Activated naive CD8-positive, alpha-beta T cell treated with anti-CD3 and anti-CD28 coated beads, Interleukin-2, amount 50 U/mL, for 24 hours (primary cell): ENCODE measurements at places on chromosomes 7 and 10.
A peak's percentile ranks its signal among the peaks of the same experiment; 100 is the strongest.

GRCh38 chr7:26413007-26413691 lies 121.5 kb downstream of the SNX10 start:
- H3K27me3 ChIP-seq: peaks cover 6% of the 10 kb centered on the region
- no peak overlapping the region for H3K27ac ChIP-seq
- H3K4me3 ChIP-seq: no peak overlapping the region
- H3K36me3 ChIP-seq: no peaks in the 10 kb centered on the region

DNA sequence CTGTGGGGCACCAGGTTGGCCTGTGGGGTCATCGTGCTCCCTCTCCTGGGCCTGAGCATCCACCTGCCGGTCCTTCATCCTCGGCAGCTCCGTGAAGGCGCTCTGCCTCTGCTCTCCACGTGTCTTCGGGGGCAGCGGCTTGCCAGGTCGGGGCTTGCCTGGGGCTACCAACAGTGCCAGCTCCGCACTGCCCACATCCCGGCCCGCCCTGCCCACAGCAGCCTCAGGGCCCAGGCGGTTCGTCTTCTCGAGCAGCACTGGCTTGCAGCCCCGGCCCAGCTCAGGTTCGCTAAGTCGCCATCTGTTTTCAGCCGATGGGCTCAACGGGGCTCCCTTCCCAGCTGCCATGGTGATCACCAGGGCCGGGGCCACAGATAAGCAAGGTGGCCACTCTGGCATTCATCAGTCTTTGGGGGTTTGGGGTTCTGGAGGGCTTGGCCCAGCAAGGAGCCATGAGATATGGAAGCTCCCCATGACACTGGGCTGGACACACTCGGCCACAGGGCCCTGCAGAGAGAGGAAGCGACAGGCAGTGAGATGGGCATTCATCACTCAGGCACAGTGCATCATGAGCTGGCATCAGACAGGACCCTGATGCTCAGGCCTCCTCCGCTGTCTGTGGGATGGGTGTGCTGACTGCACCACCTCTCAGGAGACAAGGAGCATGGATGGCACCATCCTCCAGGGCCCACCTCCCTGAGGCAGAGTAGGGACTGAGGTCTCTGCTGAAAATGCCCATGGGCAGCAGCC lies 15.5 kb downstream of the ZNF488 start:
- no peaks in the 10 kb centered on the region for H3K27me3 ChIP-seq
- no peak overlapping the region for H3K27ac ChIP-seq
- H3K36me3 ChIP-seq: no peaks in the 10 kb centered on the region
- no peaks in the 10 kb centered on the region for H3K4me1 ChIP-seq
- no peak overlapping the region for H3K4me3 ChIP-seq

DNA sequence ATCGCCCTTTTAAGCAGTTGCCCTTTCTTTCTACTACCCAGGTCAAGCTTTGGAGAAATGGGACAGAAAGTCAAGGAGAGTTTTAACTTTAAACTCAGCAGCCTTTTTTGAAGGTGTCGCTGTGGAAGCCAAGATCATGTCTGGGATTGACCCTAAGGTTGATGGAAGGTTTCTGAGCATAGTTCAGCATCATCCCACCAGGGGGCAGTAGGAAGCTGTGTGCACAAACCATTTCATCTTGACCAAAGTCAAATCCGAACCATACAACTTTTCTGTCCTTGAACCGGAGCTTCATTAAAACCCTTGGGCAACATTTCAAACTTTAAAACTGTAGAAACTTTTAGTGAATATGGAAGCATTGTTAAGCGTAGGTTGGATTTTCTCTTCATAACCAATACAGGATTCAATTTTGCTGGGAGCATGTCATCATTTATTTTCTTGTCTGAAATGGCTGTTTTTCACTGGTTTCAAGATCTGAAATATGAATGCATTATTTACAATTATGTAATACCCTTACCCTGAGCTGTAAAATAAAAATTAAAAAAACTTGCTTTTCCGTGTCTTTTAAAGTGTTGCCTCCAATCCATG lies 214.4 kb upstream of the KIAA1217 start:
- DNase-seq: peak; percentile 36
- no peak overlapping the region for H3K27ac ChIP-seq
- no peak overlapping the region for H3K4me3 ChIP-seq
- no peaks in the 10 kb centered on the region for H3K4me1 ChIP-seq

- DNase-seq: no peak
- no peak overlapping the region for H3K4me3 ChIP-seq
- H3K4me1 ChIP-seq: no peaks in the 10 kb centered on the region
- H3K27me3 ChIP-seq: peaks cover 16% of the 10 kb centered on the region
- no peak overlapping the region for H3K27ac ChIP-seq
Measured at GRCh38 chr7:30001998-30002397, 12.4 kb upstream of the SCRN1 start.

- no peak overlapping the region for H3K27ac ChIP-seq
- peaks cover 13% of the 10 kb centered on the region for H3K36me3 ChIP-seq
- peaks cover 35% of the 10 kb centered on the region for H3K4me1 ChIP-seq
- no peak overlapping the region for H3K4me3 ChIP-seq
- no peaks in the 10 kb centered on the region for H3K27me3 ChIP-seq
Measured at GRCh38 chr7:137989094-137989493, 12.8 kb downstream of the CREB3L2 start.

- H3K27ac ChIP-seq: no peak overlapping the region
- H3K27me3 ChIP-seq: peaks cover 4% of the 10 kb centered on the region
- no peak for DNase-seq
- no peak overlapping the region for H3K4me3 ChIP-seq
- H3K36me3 ChIP-seq: no peaks in the 10 kb centered on the region
Measured at GRCh38 chr10:28987555-28988320, 301.1 kb upstream of the LYZL1 start.

GRCh38 chr10:123404357-123404756 lies 250.2 kb downstream of the BUB3 start:
- no peak for DNase-seq
- H3K4me3 ChIP-seq: no peak overlapping the region
- H3K4me1 ChIP-seq: peaks cover 2% of the 10 kb centered on the region
- H3K36me3 ChIP-seq: no peaks in the 10 kb centered on the region
- peaks cover 1% of the 10 kb centered on the region for H3K27me3 ChIP-seq

DNA sequence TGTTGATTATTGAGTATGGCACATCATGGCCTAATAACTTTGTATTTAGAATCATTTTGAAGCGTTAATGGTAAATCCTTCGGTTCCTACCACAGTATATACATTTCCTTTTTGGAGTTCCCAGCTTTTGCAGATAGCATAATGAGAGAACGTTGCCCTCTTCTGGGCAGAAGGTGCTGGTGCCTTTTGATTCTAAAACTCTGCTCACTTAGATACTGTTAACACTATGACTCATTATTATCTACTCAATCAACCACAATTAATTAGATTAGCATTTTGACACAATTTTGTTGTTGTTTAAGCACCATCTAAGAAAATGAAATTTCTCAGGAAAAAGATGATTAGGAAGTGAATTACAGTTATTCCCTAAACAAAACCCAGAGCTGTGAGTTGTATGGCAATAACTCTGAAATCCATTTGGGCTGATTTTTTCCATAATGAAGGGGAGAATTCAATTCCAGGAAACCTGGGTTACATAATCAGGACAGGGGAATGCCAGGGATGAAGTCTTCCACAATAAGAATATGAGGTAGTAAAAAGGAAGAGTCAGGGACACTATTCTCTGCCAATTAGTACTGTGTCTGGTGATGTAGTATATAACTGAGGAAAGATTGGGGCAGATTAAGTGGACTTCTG lies 11.5 kb upstream of the DLD start:
- peaks cover 9% of the 10 kb centered on the region for H3K4me1 ChIP-seq
- no peaks in the 10 kb centered on the region for H3K36me3 ChIP-seq
- peaks cover 10% of the 10 kb centered on the region for H3K27me3 ChIP-seq
- no peak overlapping the region for H3K4me3 ChIP-seq

DNA sequence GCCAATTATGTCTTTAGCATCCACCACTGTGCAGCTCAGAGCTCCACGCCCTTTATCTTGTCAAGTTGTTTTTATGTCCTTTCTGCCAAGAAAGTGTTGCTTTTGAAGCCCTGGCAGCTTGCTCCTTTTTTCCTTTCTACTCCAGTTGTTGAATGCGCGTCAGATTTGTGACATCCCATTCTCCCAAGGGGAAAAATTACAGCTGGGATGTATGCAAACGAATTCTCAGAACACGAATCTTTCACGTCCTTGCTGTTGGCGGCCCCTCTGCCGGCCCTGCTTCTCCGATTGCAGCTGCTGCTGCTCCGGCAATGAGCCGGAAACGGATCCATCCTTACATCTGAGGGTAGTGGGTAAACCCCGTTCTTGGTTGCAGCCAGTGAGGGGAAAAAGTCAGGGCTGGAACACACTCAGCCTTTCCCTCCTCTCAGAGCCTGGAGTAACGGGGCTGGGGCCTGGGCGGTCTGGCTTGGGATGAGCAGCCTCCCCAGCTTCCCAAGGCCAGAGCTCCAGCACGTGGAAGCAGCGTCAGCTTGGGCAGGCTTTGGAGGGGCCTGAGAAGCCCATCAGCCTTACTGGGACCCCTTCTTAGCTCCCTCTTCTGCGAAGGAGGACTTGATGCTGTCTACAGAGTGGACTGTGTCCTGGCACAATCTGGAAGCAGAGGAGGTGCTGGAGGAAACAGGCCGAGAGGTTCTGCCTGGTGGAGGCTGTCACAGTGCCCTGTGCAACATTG lies 79.0 kb upstream of the CHST15 start:
- H3K27me3 ChIP-seq: no peaks in the 10 kb centered on the region
- no peak overlapping the region for H3K27ac ChIP-seq
- H3K4me1 ChIP-seq: peaks cover 5% of the 10 kb centered on the region
- H3K4me3 ChIP-seq: no peak overlapping the region
- H3K36me3 ChIP-seq: no peaks in the 10 kb centered on the region

DNA sequence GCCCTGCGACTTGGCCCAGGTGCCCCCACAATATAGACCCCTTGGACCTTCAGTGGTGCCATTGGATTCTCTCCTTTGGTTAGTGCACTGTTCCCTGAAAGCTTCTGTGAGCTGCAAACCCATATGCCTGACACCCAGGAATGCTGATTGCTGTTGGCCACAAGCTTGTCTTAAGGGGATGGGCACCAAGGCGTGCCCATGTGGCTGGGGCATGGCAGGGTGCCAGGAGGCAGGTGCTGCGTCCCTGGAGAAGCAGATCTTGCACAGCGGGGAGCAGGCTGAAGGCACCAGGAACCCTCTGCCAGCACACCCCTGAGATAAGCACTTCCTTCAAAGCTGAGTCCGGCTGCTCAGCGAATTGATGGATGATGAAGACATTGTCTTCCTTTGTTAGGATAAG lies 411.8 kb downstream of the SDK1 start:
- H3K4me3 ChIP-seq: no peak overlapping the region
- peaks cover 14% of the 10 kb centered on the region for H3K27me3 ChIP-seq
- peaks cover 3% of the 10 kb centered on the region for H3K4me1 ChIP-seq
- no peak overlapping the region for H3K27ac ChIP-seq
- no peak for DNase-seq

DNA sequence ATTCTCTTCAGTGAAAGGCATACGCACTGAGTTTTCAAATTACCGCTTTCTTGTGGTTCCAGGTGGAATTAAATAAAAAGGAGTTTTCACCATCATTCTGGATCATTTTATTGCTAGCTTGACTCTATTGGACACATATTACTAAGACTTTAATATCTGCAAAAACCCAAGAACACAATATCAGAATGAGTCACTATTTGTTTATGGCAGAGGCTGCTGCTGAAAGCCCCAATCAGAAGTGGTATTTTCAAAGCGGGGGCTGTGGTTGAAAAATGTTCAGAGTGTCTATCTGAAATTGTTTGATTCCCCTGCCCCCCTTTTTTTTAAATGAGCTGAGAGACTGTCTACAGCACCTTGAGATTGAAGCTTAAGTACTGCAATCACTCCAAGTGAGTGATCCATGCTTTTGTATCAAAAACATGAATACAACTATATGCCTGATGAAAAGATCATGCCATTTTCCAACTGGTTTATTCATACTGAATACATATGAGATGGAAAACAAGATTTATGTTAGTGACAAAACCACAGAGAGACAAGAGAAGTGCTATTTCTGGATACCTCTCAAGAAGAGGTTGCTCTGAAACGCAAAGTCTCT lies 376.4 kb downstream of the HTR7 start:
- no peaks in the 10 kb centered on the region for H3K4me1 ChIP-seq
- H3K27me3 ChIP-seq: no peaks in the 10 kb centered on the region
- H3K4me3 ChIP-seq: no peak overlapping the region
- no peak for DNase-seq
- H3K27ac ChIP-seq: no peak overlapping the region
- no peaks in the 10 kb centered on the region for H3K36me3 ChIP-seq

- no peak overlapping the region for H3K4me3 ChIP-seq
- no peaks in the 10 kb centered on the region for H3K27me3 ChIP-seq
- H3K36me3 ChIP-seq: peaks cover 13% of the 10 kb centered on the region
Measured at GRCh38 chr10:93420944-93421825, 60.9 kb downstream of the MYOF start.
